ENCODE measurements at places on chromosomes 3 and 15. TPM values are rescaled to one million over a fixed set of nuclear protein-coding genes. Genes with fewer than 3 reads are reported as not detected.

DNA sequence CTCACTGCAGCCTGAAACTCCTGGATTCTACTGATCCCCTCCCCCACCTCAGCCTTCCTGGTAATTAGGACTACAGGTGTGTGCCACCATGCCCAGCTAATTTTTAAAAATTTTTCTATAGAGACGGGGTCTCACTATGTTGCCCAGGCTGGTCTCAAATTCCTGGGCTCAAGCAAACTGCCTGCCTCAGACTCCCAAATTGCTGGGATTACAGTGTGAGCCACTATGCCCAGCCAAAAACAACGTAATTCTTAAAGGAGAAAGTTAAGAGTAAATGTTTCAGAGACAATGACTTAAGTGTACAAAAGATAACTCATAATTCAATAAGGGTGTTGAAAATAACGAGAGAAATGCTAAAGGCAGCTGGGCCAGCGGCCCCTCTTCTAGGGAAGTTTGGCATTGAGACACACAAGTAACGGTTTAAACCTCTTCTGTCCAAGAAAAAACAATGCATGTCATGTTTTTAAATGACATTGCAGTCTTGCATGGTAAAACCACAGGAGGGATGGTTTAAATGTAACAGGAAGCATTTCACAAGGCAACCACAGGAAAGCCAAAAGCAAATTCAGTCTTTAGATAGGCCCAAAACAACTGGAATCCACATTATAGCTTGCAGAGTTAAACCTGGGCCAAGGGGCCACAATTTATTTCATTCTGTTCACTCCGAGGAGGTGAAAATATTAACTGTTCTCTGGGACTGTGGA is 5.1 kb downstream of the PROK2 start:
- no peak for DNase-seq
- H3K4me3 ChIP-seq = no peak overlapping the region
- no peaks in the 10 kb centered on the region for H3K36me3 ChIP-seq
- peaks cover 10% of the 10 kb centered on the region for H3K27me3 ChIP-seq
- H3K4me1 ChIP-seq = no peaks in the 10 kb centered on the region

DNA sequence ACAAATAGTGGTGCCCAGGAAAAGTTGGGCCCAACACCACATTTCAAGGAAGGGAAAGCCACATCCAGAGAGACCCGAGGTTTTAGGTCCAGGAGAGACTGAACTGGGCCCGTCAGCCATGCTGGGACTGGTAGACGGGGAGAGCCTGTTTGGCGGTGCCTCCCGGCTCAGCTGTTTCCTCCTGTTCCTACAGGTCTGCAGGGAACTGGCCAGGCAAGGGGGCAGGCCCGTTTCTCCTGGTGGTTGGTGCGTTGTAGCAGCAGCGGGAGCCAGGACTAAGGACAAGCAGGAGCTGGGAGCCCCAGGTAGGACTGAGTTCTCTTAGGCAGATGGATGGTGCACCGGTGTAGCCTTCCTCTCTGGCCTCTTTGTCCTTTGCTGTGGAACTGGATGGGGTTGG is 3.9 kb downstream of the PRKCD start:
- H3K4me3 ChIP-seq = no peak overlapping the region
- peaks cover 42% of the 10 kb centered on the region for H3K4me1 ChIP-seq
- peak; percentile 77 for DNase-seq
- H3K27me3 ChIP-seq = no peaks in the 10 kb centered on the region

DNA sequence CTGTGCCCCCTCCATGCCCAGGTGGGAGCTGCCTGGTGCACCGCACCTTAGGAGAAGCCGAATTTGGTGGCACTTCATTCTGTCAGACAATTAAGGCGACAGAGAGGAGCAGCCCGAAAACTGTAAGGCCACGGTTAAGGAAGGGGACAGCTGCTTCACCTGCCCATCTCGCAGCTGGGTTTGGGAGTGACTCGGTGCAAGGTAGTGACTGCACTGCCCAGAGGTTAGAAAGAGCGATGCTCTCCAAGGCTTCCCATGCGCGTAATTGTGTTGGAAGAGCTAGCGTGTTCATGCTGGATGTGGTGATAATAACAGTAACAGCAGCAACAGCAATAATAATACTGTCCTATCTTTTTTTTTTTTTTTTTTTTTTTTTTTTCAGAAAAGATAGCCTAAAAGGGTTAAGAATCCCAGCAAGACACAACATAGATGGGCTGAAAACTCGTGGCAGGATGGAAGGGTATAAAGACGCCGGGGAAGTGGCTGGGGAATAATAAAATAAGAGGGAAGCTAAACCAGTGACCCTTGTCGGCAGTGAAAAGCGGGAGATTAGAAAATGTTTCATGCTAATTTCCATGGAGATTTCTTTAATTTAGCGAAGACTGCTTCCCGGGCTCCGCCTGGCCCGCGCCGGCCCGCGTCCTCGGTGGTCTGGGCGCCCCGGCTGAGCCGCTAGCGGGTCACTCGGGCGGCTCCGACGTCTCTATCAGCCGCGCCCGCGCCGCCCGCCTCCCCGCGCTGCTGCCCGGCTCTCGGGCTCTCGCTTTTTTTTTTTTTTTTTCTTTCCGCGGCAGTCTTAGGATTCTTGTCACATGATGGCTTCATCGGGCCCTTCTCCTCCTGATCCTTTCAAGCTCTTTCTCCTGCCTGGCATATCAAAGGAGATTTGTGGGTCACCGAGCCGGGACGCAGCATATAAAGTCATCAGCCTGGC is 617.1 kb downstream of the NR2F2 start:
- H3K27me3 ChIP-seq = no peaks in the 10 kb centered on the region
- no peak for DNase-seq
- no peaks in the 10 kb centered on the region for H3K4me1 ChIP-seq
- no peak overlapping the region for H3K27ac ChIP-seq

DNA sequence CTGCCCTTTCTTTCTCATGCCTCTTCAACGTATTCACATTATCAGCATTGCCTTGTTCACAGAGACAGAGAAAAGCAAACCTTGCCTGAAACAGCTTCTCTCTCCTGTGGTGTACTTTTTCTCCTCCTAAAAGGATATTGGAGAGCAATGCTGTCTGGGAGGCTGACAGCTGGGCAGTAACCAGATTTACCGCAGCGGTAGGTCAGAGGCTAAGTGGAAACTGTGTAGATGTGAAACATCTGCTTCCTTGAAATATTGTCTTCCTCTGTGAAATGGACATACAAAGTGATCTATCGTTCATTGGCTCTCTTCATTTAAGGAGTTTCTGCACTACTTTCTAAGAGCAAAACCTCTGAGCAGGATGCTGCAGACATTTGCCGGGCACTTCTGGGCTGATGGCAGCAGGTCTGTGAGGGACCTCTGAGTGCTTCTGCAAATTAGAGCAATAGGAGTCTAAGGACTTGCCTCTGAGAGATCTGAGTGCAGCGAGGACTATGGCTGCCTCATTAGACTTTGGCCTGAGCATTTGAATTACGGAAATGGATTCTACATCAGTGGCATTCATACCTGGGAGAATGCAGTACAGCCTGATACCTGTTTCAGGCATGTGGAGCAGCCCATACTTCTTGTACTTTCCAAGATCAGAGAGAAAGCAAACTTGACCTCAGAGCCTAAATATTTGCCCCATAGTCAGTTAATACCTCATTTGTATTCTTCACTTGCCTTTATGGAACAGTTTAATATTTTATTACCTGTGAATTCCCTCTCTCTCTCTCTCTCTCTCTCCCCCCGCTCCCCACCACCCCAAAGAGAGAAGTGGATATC is 260.5 kb upstream of the TPRG1 start:
- no peak overlapping the region for H3K27ac ChIP-seq
- no peak overlapping the region for H3K4me3 ChIP-seq
- DNase-seq = no peak

GRCh38 chr15:91521996-91522395 is 331.5 kb upstream of the SLCO3A1 start:
- H3K27me3 ChIP-seq = no peaks in the 10 kb centered on the region
- no peaks in the 10 kb centered on the region for H3K4me1 ChIP-seq
- no peak overlapping the region for H3K27ac ChIP-seq
- no peak overlapping the region for H3K4me3 ChIP-seq
- DNase-seq = no peak
- no peaks in the 10 kb centered on the region for H3K36me3 ChIP-seq

TBCCD1 gene
- 10.4 TPM for total RNA-seq

KPNA4 gene
- 29.2 TPM for total RNA-seq

DLEC1 gene
- 13.1 TPM for total RNA-seq

Measured in prostate gland (tissue), 2 donors.